Stimulated activated CD4-positive, alpha-beta T cell treated with anti-CD3 and anti-CD28 coated beads, Interleukin-4, amount 100 ng/mL, for 4 hours (primary cell): ENCODE measurements at places on chromosomes 1 and 21.

GRCh38 chr1:223758734-223759133 lies 46.4 kb downstream of the CAPN2 start:
- no peak for DNase-seq

DNA sequence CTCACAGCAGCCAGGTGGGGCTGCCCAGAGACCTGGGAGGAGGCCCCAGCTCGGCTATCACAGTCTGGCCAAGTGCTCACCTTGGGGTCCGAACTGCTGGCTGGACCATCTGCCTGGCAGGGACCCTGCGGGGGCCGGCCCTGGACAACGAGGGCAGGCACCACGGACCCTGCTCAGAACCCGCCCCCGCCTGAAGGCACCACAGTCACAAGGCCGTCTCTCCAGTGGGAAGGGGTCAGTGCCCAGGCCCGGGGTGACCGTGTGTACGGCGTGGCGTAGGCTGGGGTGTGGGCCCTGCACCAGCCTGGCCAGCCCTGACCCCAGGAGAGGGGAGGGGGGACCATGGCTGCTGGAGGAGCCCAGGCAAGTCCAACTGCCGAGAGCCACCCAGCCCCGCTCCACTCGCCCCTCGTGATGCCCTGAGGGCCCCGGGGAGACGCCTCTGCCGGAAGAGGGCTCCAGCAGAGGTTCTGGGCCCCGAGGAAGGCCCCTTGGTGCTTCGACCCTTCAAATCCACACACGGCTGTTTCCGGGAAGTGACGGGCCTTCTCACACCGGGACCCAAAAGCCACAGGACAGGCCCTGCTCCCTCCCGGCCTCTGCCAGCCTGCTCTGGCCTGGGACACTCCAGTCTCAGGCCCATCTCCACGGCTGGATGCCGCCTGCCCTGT lies 11.2 kb upstream of the RNF223 start:
- DNase-seq: no peak

GRCh38 chr1:174877208-174877673 lies 122.5 kb upstream of the CACYBP start:
- DNase-seq: no peak

DNA sequence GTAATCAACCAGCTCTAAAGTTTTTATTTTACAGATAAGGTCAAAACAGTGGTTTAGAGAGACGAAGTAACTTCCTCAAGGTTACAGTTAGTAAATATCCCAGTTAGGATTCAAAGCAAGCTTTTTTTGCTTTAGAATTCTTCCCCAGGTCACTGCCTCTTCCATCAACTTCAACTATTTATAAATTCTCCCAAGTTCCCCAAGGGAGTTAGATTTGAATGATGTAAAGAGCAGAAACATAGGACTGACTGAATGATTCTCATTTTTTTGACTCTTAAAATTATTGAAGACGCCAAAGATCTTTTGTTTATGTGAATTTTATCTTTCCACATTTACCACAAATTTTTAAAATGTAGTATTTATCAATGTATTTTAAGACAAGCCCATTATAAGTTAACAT lies 4.1 kb downstream of the POGZ start:
- no peak for DNase-seq

- no peak for DNase-seq
Measured at GRCh38 chr21:26405735-26406361, 167.2 kb downstream of the CYYR1 start.

GRCh38 chr1:10649517-10650201 lies 146.8 kb downstream of the CASZ1 start:
- no peak for DNase-seq

GRCh38 chr1:99456536-99456935 lies 189.4 kb upstream of the PALMD start:
- no peak for DNase-seq

DNA sequence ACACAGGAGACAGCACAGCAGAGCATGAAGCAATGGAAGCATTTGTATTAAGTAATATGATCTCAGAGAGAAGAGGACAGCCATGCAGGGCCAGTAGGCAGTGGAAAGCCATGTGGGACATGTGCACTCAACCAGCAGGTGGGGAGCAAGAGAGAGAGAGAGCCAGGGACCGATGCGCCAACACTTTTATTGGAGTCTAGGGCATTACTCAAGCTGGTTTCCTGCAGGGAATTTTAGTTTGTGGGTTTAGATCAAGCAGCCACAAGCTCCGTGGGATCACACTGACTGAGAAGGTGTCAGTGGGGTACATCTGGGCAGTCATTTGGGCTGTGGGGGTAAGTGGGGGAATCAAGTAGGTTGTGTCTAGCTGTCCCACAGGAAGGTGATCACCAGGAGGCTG lies 137.1 kb downstream of the PCBP3 start:
- no peak for DNase-seq

- DNase-seq: no peak
Measured at GRCh38 chr1:211829343-211830054, 1.1 kb downstream of the LPGAT1 start.
